ENCODE measurements at places on chromosomes 16 and 17.

GRCh38 chr16:19639986-19640421 lies 78.0 kb downstream of the KNOP1 start:
- no peak for DNase-seq

GRCh38 chr17:7887038-7887481 lies 1.5 kb upstream of the CHD3 start:
- no peak for DNase-seq

GRCh38 chr17:7144213-7144612 lies 29.6 kb upstream of the ASGR2 start:
- no peak for DNase-seq

DNA sequence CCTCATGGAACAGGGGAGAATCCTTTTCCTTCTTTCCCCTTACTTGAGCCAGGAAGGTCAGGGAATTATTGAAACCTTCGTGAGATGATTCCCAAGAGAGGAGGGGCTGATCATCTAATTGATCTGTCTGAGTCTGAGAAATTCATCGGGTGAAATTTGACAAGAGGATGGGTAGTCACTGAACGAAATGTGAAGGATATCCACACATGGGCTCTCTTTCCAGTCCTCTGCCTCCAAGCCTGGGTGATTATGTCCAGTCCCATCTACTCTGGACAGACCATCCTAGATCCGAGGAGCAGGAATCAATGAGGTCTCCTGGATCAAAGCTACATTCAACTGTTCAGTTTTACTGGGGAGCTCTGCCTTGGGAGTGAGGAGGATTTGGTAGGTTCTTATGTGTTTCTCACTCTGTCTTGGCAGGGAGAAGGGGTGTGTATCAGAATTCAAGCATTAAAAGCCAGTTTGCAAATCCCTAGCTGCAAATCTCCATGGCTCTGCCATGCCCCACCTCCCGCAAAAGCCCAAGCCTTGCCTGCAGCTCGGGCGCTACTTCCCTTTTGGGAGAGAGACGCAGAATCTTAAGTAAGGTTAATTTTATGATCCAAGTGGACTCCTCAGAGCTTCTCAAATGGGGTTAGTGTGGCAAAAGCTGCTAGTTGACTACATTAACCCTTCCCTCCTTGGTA lies 47.1 kb upstream of the TEKT3 start:
- no peak for DNase-seq

DNA sequence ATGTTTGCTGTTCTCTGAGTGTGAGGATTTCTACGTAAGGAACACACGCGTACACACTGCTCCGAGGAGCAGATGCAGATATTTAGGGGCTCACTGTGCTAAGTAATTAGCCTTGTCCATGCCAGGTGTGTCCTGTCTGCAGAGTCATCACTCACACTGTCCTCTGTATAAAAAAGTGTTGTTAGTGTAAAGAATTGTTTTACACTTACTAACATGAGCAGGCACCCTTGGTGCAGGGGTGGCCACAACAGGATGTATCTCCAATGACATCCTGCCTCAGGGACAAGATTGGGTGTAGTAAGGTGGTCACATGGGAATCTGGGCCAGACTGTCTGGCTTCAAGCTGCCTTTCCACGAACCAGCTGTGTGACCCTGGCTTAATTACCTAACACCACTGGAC lies 63.9 kb downstream of the NDEL1 start:
- DNase-seq: no peak

GRCh38 chr17:17280613-17281549 lies at the start of gene COPS3:
Gene COPS3 (minus strand): TSS chr17:17281246. CDS start chr17:17281186, 60 bp downstream.
- peak; percentile 92 for DNase-seq

Measured in activated CD8-positive, alpha-beta memory T cell treated with anti-CD3 and anti-CD28 coated beads for 1 hour (primary cell).